ENCODE measurements at places on chromosomes 16 and 17.

DNA sequence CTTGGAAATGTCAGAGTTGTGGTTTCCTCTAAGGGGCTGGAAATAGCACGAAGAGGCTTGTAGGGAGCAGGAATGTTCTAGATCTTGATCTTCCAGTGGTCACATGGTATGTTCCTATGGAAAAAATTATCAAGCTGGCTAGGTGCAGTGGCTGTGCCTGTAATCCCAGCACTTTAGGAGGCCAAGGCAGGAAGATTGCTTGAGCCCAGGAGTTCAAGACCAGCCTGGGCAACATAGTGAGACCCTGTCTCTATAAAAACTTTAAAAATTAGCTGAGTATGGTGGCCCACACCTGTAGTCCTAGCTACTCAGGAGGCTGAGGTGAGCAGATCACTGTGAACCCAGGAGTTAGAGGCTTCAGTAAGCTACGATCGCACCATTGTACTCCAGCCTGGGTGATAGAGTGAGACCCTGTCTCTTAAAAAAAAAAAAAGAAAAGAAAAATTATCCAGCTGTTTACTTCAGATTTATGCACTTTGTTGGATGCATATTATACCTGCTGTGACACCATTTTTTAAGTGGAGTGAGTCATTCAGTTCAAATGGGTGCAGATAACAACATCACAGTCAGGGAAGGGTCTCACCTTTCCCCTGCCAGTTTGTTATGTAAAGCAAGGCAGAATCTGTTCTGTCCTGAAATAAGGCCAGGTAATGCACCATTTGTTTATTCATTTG, 65.7 kb upstream of the LYRM9 start:
- no peak for DNase-seq
- peaks cover 2% of the 10 kb centered on the region for H3K27me3 ChIP-seq
- H3K27ac ChIP-seq: no peak overlapping the region
- no peaks in the 10 kb centered on the region for H3K36me3 ChIP-seq
- H3K4me1 ChIP-seq: no peaks in the 10 kb centered on the region

GRCh38 chr16:81669473-81670350, 109.4 kb upstream of the PLCG2 start:
- no peak for DNase-seq
- no peak overlapping the region for H3K27ac ChIP-seq
- peaks cover 22% of the 10 kb centered on the region for H3K36me3 ChIP-seq
- H3K4me1 ChIP-seq: no peaks in the 10 kb centered on the region
- H3K4me3 ChIP-seq: no peak overlapping the region

GRCh38 chr17:32007463-32008298, 498 bp downstream of the LRRC37B start:
- peak overlapping the region; percentile 77 for H3K27ac ChIP-seq
- H3K27me3 ChIP-seq: no peaks in the 10 kb centered on the region
- H3K36me3 ChIP-seq: peaks cover 5% of the 10 kb centered on the region
- peak overlapping the region; percentile 88 for H3K4me3 ChIP-seq
- DNase-seq: peak; percentile 60

DNA sequence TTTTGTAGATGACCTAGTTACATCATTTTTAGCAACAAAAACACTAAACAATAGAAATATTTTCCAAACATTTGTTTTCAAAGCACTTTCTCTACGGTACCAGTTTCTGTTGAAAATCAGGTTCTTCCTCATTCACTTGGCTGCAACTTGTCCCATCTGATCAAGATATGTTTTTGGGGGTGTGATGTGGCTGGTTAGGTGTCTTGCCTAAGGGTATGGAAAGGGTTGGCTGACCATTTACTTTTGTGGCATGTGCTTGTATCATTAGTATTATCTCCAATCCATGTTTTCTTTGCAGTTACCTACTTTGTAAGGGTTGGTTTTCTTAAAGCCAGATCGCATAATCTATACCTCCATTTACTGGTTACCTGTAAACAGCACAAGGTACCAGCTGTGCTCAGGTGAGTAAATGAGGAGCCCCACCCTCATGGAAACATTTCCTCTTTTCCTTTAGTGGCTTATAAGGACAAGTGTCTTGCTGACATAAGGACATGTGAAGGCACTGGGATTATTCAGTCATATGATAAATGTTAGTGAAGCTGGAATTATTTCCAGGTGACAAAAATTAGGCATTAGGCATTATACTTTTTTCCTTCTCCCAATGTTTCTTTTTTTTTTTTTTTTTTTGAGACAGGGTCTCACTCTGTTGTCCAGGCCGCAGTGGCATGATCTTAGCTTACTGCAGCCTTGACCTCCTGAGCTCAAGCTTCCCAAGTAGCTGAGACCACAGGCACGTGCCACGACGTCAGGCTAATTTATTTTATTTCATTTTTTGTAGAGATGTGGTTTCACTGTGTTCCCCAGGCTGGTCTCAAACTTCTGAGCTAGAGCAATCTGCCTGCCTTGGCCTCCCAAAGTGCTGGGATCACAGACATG, 162.0 kb downstream of the CCDC182 start:
- H3K27me3 ChIP-seq: no peaks in the 10 kb centered on the region
- no peak overlapping the region for H3K4me3 ChIP-seq
- H3K36me3 ChIP-seq: no peaks in the 10 kb centered on the region
- no peak for DNase-seq
- no peak overlapping the region for H3K27ac ChIP-seq

GRCh38 chr16:287298-287811, 4.4 kb downstream of the PDIA2 start:
- H3K4me3 ChIP-seq: no peak overlapping the region
- H3K27me3 ChIP-seq: no peaks in the 10 kb centered on the region
- DNase-seq: no peak

- no peaks in the 10 kb centered on the region for H3K36me3 ChIP-seq
- H3K4me3 ChIP-seq: no peak overlapping the region
- no peaks in the 10 kb centered on the region for H3K27me3 ChIP-seq
These were observed 77.0 kb upstream of the HS3ST4 start for GRCh38 chr16:25614716-25615265.

- no peak overlapping the region for H3K27ac ChIP-seq
- no peaks in the 10 kb centered on the region for H3K4me1 ChIP-seq
- no peak for DNase-seq
- peaks cover 35% of the 10 kb centered on the region for H3K36me3 ChIP-seq
- H3K27me3 ChIP-seq: no peaks in the 10 kb centered on the region
These were observed 106.7 kb downstream of the TTC19 start for GRCh38 chr17:16106161-16106891.

DNA sequence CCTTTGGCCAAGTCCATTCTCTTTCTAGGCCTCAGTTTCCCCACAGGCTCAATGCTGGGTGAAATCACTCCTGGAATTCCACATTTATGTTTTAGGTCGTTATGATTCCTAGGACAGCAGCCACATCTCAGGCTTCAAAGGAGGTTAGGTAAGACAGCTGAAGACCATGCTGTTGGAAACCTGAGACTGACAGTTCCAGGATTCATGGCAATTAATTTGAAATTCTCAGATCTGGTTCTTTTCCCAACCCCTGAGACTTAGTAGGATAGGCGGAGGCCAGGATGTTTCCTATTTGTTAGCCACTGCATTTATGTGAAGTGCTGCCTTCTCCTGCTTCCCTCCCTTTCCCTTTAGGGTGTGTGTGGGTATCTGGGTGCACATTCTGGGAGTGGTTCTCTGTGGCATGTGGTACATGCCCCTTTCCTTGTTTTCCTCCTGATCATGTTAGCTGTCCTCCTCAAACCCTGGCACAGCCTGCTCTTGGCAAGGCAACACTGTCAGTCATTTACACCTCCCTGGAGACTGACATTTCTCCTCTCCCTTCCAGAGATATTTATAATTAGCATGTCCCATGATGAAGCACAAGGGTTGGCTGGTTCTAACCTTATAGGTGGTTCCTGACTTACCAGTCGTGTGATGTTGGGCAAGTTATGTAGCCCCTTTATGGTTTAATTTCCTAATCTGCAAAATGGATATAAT, 91.4 kb upstream of the SALL1 start:
- no peaks in the 10 kb centered on the region for H3K36me3 ChIP-seq
- H3K27me3 ChIP-seq: no peaks in the 10 kb centered on the region
- no peaks in the 10 kb centered on the region for H3K4me1 ChIP-seq
- no peak for DNase-seq
- no peak overlapping the region for H3K27ac ChIP-seq

GRCh38 chr16:85757341-85757822, 6.5 kb upstream of the C16orf74 start:
- H3K27me3 ChIP-seq: peaks cover 25% of the 10 kb centered on the region
- peak; percentile 48 for DNase-seq
- peaks cover 46% of the 10 kb centered on the region for H3K4me1 ChIP-seq
- peak overlapping the region; percentile 29 for H3K4me3 ChIP-seq
- peak overlapping the region; percentile 35 for H3K27ac ChIP-seq

- H3K4me1 ChIP-seq: no peaks in the 10 kb centered on the region
- no peaks in the 10 kb centered on the region for H3K27me3 ChIP-seq
- no peak overlapping the region for H3K27ac ChIP-seq
- DNase-seq: no peak
- H3K4me3 ChIP-seq: no peak overlapping the region
These were observed 11.3 kb upstream of the TRAP1 start for GRCh38 chr16:3728424-3729160.

DNA sequence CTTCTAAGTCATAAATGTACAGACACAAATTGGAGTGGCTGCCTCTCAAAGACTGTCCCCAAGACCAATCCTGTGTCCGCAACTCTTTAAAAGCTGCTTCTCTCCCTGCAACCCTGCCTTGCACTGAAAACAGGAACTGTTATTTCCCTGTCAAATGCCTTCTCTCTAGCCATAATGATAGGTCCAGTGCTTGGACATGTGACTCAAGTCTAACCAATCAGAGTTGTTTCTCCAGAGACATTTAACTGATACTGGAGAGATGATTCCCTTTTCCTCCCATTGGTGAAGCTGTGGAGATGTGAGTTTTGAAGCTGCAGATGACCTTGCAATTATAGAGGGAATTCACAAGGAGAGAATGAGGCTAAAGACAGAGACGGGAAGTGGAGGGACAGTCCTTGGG, 253.3 kb upstream of the CDH5 start:
- DNase-seq: no peak
- no peaks in the 10 kb centered on the region for H3K4me1 ChIP-seq
- no peaks in the 10 kb centered on the region for H3K36me3 ChIP-seq
- H3K27ac ChIP-seq: no peak overlapping the region
- no peak overlapping the region for H3K4me3 ChIP-seq

- peak overlapping the region; percentile 29 for H3K4me3 ChIP-seq
- no peaks in the 10 kb centered on the region for H3K27me3 ChIP-seq
- no peak for DNase-seq
- H3K27ac ChIP-seq: peak overlapping the region; percentile 76
These were observed 9.8 kb downstream of the NHERF1 start for GRCh38 chr17:74757931-74758847.

- peaks cover 43% of the 10 kb centered on the region for H3K4me1 ChIP-seq
- peak overlapping the region; percentile 96 for H3K4me3 ChIP-seq
- DNase-seq: peak; percentile 45
- no peaks in the 10 kb centered on the region for H3K27me3 ChIP-seq
- peak overlapping the region; percentile 97 for H3K27ac ChIP-seq
These were observed 1.7 kb downstream of the CORO1A start for GRCh38 chr16:30184891-30185682.

DNA sequence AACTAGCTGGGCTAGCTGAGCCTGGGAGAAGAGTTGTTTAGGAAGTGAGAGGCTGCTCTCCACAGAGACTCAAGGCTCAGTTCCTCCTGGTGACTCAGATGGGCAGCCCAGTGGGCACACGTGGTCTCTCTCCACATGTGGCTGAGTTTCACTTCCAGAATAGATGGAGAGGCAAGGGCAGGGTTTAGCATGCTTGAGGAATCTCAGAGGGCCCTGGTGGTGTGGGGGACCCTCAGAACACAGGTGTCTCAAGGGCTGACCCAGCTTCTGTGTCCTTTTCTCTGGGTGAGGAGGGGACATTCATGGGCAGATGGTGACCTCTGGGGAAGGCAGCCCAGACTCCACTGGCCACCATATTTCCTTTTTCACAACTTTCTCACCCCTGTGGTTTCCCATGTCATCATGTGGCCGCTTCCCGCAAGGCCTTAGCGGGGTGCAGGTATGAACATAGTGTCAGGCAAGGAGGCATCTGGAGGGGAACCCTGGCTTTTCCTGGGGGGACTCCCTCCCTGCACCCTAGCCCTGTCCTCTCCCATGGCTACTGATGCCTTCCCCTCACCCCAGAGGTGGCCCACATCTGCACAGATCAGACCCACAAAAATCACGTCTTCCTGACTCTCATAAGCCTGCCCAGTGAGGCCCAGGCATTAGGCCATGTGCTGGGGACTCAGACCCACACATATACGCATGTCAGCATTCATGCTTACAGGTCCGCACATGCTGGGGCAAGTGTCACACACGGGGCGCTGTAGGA, 3.3 kb downstream of the GRN start:
- no peak overlapping the region for H3K4me3 ChIP-seq
- H3K4me1 ChIP-seq: peaks cover 20% of the 10 kb centered on the region
- H3K27ac ChIP-seq: peak overlapping the region; percentile 23
- H3K36me3 ChIP-seq: no peaks in the 10 kb centered on the region

DNA sequence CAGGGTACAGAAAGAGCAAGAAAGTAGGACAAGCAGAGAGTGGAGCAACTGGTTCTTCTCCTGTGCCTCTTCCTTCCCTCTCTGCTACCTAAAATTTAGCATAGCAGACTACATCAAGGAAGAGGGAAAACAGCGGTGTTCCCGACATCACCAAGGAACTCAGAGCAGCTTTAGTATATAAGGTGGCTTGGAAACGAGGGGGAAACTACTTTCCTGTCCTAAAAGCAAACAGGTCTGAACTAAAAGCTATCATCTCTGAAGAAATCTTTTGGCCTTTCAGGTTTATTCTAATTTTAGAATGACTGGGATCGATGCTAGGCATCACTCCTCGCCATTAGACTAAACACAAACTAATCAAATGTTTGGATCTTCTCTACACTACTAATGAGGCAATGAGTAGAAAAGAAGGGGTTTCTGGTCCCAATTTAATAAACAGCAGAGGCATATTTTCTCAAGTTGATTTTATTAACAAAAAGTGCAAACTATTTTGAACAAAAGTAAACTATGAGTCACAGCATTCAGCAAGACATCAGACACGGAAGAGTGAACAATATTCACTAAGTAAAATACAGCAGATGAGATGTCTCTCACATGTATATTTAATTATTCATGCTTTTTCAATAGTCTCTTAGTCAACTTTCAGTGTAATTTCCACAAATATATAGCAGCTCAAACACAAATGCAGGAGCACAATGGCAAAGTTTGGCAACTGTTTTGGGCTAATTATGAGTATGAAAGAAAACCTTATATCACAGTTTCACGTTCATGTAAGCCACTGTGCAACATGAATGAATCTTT, 108.7 kb downstream of the TRIM37 start:
- peaks cover 37% of the 10 kb centered on the region for H3K36me3 ChIP-seq
- no peak overlapping the region for H3K4me3 ChIP-seq

DNA sequence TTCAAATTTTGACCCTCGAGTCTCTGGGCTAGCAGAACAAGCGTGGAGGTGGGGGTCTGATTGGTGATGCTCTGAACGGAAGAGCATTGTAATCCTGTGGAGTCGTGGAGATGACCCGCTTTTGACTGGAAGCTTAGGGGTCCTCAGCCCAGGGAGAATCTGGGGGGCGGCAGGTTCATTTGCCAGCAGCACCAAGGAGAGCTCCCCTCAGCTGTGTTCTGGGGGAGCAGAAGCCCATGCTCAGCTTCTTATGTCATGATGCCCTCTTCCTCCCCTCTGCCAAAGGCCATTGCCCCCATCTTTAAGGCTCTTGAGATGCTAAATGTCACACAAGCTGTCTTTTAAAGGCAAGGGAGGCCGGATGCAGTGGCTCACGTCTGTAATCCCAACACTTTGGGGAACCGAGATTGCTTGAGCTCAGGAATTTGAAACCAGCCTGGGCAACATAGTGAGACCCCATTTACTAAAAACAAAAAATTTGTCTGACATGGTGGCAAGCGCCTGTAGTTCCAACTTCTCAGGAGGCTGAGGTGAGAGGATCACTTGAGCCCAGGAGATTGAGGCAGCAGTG, 19.3 kb downstream of the LDHD start:
- no peaks in the 10 kb centered on the region for H3K36me3 ChIP-seq
- H3K4me1 ChIP-seq: peaks cover 64% of the 10 kb centered on the region
- H3K27ac ChIP-seq: peak overlapping the region; percentile 89
- peak overlapping the region; percentile 49 for H3K4me3 ChIP-seq
